Activated T-cell treated with anti-CD3 and anti-CD28 coated beads, Interleukin-2, amount 50 U/mL, for 24 hours (primary cell): ENCODE measurements at places on chromosomes 16 and 17.
A peak's percentile ranks its signal among the peaks of the same experiment; 100 is the strongest.

- no peak for DNase-seq
Observed at GRCh38 chr16:63100082-63100481, 1063.8 kb upstream of the CDH8 start.

GRCh38 chr17:36934692-36935630, 2.3 kb upstream of the LHX1 start:
- peak; percentile 62 for DNase-seq

GRCh38 chr17:50177983-50178834, 12.4 kb downstream of the SGCA start:
- peak; percentile 64 for DNase-seq

DNA sequence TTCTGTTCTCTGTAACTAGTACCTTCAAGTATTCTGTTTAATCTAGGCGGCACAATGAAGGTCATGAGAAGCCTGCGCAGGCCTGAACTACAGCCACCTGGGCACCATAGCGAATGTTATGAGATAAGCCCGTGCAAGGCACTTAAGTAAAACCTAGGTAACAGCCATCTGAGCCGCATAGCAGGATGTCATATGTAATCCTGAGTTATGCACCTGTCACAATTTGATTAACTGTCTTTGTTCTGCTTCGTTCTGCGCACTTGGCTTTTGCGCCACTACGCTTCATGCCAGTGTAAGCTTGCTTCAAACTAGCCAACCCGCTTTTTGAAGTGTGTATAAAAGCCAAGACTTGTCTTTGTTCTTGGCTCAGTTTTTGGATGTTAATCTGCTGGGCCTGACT, 449.8 kb downstream of the KCNJ18 start:
- DNase-seq, result no peak

- peak; percentile 92 for DNase-seq
Observed at GRCh38 chr16:23149267-23149992, at the start of gene USP31. TSS of gene USP31 (minus strand) at chr16:23149452. CDS start at chr16:23149270, 182 bp downstream.

DNA sequence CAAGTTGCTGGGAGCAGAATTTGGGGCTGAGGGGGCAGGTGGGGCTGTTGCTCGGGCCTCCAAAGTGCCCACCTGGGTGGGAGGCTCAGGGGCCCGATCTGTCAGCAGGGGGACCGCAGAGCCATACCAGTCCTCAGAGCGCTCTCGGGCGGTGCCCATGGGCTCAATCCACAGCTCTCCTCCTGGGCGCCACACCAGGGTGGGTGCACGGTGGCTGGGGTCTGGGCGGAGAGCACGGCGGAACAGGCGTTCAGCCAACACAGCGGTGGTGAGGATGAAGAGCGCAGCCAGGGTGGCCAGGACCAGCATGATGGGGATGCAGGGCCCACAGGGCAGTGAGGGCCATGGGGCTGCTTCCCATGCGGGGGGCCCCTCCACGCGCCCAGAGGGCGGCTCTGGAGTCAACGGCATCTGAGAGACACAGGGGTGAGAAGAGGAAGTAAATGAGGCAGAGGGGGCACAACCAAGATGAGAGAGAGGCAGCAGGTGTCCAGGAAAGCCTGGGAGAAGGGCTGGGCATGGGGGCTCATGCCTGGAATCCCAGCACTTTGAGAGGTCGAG, 1.2 kb downstream of the C16orf54 start:
- peak; percentile 62 for DNase-seq

DNA sequence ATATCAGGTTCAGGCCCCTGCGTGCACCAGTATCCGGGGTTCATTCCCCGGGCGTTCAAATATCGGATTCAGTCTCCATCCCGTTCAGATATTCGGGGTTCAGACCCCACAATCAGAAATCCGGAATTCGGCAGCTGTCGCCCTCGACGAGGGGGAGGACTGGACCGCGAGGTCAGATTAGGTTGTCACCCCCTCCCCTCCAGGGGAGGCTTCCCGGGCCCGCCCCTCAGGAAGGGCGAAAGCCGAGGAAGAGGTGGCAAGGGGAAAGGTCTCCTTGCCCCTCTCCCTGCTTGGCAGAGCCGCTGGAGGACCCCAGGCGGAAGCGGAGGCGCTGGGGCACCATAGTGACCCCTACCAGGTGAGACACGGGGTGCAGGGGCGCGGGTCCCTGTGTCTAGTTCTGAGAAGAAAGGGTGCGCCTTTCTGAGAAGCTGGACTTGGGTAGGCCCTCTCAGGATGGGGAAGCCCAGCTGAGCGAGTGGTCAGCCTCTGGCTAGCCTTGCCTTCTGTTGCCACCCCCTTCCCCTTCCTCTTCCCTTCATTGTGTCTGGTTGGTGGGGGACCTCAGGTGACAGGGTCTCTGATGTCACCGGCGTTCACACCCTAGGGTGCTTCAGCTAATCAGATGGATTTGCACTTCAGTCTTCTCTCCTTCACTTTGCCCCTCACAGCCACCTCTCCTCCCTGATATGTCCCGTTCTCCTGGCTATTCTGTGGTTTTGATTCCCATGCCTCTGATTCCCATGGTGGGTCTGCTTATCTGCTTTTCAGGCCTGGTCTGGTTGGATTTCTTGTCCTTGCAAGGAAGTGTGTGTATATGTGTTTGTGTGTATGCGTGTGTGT, 844 bp downstream of the TAOK2 start:
- DNase-seq, result peak; percentile 42

DNA sequence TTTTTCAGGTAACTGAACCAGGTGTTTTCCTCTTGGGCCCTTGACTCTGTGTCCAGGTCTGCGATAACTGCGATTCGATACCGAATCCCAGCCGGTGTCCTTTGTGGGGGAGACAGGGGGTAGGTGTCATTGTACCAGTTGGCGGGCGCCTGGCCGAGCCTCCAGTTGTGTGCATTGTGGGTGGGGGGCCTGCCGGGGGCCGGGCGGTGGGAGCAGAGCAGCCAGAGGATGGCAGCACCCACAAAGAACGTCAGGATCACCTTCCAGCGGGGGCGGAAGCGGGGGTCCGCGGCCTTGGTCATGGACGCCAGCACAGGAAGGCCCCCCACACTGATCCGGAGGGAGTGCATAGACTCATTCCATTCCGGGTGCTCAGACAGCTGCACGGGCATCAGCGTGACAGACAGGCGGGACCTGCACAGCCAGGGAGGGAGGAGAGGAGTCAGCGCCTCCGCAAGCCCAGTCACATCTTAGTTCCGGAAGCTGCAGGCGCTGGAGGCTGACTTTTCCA, 12.3 kb downstream of the CANT1 start:
- DNase-seq, result peak; percentile 18

DNA sequence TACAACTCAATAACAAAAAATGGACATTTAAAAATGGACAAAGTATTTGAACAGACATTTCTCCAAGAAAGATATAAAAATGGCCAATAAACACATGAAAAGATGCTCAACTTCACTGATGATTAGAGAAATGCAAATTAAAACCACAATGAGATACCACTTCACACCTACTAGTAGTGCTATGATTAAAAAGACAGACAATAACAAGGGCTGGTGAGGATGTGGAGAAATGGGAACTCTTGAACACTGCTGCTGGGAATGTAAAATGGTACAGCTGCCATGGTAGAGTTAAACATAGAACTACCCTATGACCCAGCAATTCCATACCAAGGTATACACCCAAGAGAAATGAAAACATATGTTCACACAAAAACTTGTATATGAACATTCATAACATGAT, 24.9 kb downstream of the CFAP97D1 start:
- DNase-seq, result no peak

- no peak for DNase-seq
Observed at GRCh38 chr16:61812251-61812650, 224.0 kb downstream of the CDH8 start.

DNA sequence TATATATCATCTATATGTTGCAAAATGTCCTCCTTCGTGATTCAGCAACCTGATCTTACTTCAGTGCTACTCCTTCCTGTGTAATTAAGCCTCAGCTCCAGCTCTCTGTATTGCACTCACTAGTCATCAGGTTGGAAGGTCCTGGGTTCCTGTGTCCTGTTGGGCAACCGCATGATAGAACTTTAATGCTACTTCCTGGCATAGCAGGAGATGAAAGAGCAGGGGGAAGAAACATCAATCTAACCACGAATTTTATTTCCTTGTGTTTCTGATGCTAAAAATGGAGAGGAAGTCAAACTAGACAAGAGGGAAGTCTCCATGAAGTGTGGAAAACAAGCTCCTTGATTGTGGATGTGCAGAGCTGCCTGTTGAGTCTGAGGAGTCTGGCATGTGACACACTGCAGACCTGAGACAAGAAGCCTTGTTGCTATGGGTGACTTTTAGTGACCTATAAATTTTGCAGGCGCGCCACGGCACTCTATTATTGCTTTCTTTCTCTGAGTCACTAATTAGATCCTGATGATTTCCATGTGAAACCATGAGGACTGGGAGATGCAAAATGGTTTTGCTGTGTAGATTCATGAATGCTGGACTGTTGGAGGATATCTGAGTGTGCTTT, 25.6 kb downstream of the IGSF6 start:
- no peak for DNase-seq
